Stimulated activated CD4-positive, alpha-beta T cell treated with anti-CD3 and anti-CD28 coated beads, Interleukin-2, amount 100 ng/mL, for 4 hours (primary cell): ENCODE measurements at places on chromosomes 7 and 10.

DNA sequence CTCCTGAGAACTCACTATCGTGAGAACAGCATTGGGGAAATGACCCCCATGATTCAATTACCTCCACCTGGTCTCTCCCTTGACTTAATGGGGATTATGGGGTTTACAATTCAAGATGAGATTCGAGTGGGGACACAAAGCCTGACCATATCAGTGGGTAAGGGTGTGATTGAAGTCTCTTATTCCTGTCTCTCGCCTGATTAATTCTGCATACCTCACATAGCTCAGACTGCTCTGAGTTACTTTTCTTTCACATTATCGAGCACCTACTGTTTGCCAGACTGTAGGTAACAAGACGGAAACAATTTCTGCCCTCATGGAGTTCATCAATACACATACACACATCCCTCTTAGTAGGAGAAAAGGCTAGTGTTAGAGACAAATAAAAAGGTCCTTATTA lies 25.0 kb downstream of the CISD1 start:
- DNase-seq = no peak

DNA sequence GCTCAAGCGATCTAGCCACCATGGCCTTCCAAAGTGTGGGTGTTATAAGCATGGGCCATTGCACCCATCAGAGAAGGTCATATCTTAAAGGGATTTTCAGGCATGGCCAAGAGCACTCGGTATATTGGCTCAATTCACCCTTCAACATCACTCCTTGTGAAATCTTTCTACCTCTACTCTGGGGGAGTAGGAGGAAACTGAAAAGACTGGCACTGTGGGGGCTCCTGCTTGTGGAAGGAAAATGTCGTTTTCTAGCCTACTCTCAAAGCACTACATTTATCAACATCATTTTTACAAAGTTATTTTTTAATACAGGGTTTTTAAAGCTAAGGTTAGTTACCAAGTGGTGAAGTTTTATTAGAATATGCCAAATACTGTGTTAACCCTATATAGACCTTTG lies 42.0 kb upstream of the CACNB2 start:
- DNase-seq = no peak

GRCh38 chr7:98352621-98353020 lies 48.3 kb downstream of the BAIAP2L1 start:
- no peak for DNase-seq

- no peak for DNase-seq
Observed at GRCh38 chr7:116356979-116357378, 142.6 kb upstream of the CAV2 start.

DNA sequence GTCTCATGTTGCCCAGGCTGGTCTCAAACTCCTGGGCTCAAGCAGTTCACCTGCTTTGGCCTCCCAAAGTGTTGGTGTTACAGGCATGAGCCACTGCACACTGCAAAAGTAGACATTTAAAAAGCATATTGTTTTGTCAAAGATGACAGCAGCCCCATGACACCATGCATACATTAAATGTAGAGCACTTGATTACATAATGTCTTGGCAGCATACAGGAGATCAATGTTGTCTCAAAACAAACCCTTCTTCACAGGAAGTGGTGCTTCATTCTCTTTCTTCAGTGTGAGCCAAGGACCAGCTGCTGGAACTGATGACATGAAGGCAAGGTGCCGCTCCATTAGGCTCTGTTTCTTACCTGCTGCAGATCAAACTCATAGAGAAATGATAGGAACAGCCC lies 218.4 kb downstream of the KLF6 start:
- DNase-seq = no peak

GRCh38 chr7:115274-115911 lies 77.0 kb upstream of the FAM20C start:
- DNase-seq = no peak

- DNase-seq = no peak
Observed at GRCh38 chr10:44992070-44992731, 8.5 kb upstream of the ZNF22 start.

GRCh38 chr10:56258378-56258777 lies 102.7 kb downstream of the ZWINT start:
- no peak for DNase-seq

- no peak for DNase-seq
Observed at GRCh38 chr7:84247591-84247990, 53.0 kb upstream of the SEMA3A start.

- no peak for DNase-seq
Observed at GRCh38 chr10:69068549-69068948, 19.4 kb upstream of the SRGN start.

DNA sequence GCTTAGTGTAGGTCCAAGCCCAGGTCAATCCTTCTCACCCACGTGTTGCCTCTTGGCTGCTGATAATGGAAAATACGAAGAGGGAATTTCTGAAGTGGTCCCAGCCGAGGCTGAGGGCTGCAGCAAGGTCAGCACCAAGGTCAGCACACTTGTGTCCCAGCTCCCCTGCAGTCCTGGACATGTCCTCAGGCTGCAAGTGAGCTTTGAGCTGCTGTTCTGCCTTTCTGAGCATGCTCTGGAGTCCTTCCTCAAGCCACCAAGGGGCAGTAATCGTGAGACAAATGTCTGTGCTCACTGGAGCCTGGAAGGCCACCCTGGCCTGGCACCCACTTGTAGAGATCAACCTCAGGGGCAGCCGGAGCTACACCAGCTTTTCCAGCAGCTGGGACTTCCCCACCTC lies 28.3 kb downstream of the DRGX start:
- DNase-seq = no peak

GRCh38 chr10:27526242-27526641 lies 22.1 kb downstream of the RAB18 start:
- no peak for DNase-seq

- no peak for DNase-seq
Observed at GRCh38 chr7:143331179-143331801, 15.4 kb downstream of the CLCN1 start.

DNA sequence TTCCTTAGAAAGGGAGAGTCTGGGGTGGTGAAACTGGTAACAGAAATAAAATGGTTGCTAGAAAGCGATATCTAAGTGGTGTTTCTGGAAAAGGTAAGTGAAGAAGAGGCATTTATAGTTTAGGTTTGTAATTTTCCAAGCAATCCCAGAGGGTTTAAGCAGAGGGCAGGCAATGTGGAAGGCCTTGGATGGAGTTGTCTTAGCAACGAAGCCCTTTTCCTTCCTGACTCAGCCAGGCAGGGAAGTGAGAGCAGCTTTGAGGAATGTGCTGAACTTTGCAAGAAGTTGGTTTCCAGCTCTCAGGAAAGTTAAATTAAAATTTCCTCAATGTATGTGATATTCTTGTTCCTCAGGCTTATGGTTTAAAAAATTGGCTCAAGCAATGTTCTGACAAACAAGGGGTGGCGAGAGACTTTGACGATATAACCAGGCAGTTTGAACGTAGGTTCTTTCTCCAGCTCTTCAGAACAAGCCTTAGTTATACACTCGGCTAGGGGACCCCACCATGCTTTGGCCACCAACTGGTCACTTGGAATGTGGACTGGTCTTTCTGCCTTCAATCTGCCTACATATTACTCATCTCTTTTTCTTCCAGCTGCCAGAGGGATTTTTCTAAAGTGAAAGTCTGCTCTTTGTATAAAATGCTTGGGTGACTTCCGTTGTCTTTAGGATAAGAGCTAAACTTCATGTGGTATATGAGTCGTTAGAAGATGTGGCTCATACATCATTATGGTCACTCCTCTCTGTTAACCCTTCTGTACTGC lies 66.9 kb upstream of the SLC25A13 start:
- DNase-seq = no peak

GRCh38 chr7:29255199-29255878 lies 60.8 kb downstream of the CHN2 start:
- DNase-seq = no peak

DNA sequence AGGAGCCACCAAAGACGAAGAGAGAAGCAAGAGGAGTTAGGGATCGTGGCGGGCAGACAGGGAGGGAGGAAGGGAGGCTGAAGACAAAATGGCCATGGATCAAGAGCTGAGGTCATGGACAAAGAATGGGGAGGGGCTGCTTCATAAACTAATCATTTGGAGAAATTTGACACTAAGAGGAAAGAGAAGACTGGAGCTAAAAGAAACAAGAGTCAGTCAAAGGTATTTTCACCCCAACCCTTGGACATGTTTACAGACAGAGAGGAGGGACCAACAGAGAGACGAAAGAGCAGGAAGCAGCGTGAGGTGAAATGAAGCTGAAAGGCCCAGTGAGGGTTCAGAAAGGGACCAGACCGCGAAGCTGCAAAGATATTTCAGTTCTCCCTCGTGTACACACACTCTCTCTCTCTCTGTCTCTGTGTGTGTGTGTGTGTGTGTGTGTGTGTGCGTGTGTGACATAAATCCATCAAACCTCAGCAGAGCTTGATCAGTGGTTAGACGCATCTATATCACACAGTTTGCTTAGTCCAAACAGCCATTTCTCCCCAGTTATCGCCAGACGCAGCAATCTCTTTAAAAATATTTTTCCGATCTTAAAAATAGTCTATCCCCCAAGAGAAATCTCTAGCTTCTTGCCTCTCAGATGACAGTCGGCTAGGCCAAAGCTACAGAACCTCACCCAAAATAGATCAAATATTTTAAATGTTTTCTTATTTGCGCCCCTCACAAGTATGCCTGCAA lies 12.5 kb upstream of the CALD1 start:
- no peak for DNase-seq

DNA sequence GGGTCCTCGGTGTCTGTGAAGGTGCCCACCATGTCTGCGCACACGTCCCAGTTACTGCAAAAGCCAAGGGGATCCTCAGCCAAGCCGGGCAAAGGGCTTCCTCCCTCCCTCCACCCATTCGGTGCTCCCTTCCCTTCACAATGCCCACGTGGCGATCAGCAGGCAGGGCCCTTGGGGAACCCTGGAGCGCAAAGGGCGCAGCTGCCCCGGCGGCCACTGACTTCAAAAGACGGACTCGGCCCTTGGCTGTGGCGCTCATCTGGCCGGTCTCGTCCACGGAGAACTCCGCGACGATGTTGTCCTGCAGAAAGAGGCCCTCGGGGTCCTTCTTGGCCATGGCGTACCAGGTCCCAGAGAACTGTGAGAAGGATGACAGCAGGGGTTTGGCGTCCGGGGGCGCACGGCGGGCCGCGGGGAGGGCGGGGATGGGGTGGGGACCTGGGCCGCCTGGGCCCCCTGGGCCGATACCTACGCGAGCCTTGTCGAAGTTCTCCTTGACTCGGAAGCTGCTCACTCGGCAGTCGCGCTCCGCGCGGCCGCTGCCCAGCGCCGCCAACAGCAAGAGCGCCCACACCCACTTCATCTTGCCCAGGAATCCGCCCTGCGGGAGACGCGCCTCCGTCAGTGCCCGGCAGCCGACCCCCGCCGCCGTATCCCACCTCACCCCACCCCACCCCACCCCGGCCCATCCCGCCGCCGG lies 439 bp downstream of the RBP4 start:
- no peak for DNase-seq

GRCh38 chr10:37623506-37623905 lies 233.9 kb downstream of the ZNF248 start:
- no peak for DNase-seq

- no peak for DNase-seq
Observed at GRCh38 chr7:148733496-148733895, 34.8 kb downstream of the CUL1 start.

GRCh38 chr10:49534670-49535381 lies 4.1 kb downstream of the ERCC6 start:
- no peak for DNase-seq

DNA sequence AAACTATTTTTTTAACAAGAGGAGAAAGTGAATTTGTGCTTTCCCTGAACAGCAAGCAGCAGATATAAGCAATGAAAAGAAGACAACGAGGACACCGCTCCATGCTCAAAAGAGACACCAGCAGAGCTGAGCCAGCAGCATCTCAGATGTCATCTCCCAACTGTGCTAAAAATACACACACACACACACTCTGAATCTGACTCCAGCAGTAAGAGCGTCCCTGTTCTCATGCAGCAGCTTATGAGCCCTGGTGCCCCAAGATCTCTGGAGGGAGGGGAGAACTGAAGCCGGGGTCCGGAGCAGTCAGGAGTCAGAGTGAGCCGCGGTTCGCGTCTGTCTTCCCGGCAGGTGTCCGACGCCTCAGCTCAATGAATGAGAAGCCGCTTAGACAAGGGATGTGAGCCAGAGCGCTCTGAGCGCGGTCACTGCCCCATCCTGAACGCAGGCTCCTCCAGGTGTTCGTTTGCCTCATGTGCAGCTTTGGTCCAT lies 49.2 kb downstream of the SVIL start:
- no peak for DNase-seq
